ENCODE measurements at places on chromosomes 6 and 20.

- DNase-seq, result no peak
Measured at GRCh38 chr6:156438350-156438923, 338.7 kb upstream of the ARID1B start.

DNA sequence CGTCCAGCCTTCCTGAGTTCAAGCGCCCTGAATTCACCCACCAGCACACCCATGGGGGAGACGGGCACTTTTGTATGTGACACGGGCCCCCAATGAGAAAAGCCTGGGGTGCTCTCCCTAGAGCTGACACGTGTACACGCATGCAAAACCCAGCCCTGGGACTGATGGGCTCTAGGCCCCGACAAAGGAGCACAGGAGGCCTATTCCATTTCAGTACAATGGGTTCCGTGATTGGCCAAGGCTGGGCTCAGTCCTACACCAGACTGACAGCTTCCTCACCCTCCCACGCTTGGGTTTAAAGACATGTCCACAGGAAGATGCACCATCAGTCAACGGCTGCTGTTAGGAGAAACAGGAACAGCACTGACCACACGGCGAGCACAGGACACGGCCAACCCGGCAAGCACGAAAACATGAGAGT is 8.8 kb downstream of the ZBTB46 start:
- no peak for DNase-seq

GRCh38 chr6:17972074-17972952 is 15.1 kb downstream of the KIF13A start:
- no peak for DNase-seq

DNA sequence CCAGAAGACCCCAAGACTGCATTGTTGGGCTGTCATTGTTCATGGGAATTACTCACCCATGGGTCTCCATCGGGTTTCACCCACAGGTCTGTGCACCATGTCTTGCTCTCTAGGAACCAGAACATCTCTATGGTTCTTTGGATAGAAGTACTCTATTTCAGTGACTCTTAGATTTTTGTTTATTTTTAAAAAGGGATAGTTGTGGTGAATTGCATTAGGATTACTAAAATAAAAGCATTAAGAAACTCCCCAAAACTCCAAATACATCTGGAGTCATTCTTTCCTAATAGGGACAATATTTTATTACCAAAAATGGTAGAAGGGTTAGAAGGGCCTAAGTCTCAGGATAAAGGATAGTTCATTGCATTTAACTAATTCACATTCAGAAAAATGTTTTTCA is 166.9 kb upstream of the TNFAIP3 start:
- DNase-seq, result no peak

DNA sequence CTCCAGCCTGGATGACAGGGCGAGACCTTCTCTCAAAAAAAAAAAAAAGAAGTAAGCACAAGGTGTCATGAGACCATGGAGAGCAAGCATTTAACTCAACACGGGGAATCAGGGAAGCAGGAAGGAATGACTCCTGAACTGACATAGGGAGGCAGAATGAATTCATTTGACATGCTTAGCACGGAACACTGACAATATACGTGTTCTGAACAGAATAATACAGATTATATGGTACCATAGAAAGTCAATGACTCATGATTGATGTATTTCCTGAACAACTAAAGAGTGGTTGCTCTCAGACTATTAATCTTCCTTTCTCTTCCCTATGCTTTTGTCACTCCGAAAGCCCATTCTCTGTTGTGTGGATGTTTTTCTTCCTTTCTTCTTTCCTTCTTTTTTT is 20.7 kb upstream of the ASIP start:
- peak; percentile 23 for DNase-seq

- no peak for DNase-seq
Measured at GRCh38 chr6:37942606-37943376, 123.3 kb downstream of the ZFAND3 start.

DNA sequence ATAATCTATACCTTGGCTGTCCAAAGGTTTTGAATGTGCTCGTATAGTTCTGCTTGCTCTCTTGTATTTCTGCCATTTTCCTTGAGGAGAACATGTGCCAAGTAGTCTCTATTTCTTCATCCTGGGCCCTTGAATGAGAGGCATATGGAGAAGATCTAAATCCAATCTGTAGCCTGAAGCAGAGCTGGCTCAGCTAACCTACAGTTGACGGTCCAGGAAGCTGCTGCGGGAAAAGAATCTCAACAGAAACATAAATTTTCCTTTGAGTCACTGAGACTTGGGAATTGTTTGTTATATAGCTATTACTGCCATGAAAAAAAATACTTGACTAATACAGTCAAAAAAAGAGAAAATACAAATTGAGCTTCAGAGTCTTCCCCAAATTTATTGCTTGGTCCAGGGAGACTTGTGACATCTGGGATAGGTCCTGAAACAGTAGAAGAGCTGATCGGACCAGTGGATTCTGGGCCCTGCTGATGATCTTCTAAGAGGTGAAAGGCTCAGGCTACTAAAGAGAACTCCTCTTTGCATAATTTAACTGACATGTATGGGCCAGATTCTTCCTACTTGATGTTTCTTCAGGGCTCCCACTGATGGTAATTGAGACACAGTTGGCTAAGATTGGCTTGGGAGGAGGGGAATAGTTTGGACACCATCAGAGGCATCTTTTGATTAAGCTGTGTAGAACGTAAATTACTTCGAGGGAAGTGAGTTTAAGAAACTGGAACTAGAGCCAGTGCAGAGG is 29.9 kb upstream of the PLCB4 start:
- no peak for DNase-seq

GRCh38 chr6:148747471-148748165 is 788 bp downstream of the UST start:
- peak; percentile 14 for DNase-seq

DNA sequence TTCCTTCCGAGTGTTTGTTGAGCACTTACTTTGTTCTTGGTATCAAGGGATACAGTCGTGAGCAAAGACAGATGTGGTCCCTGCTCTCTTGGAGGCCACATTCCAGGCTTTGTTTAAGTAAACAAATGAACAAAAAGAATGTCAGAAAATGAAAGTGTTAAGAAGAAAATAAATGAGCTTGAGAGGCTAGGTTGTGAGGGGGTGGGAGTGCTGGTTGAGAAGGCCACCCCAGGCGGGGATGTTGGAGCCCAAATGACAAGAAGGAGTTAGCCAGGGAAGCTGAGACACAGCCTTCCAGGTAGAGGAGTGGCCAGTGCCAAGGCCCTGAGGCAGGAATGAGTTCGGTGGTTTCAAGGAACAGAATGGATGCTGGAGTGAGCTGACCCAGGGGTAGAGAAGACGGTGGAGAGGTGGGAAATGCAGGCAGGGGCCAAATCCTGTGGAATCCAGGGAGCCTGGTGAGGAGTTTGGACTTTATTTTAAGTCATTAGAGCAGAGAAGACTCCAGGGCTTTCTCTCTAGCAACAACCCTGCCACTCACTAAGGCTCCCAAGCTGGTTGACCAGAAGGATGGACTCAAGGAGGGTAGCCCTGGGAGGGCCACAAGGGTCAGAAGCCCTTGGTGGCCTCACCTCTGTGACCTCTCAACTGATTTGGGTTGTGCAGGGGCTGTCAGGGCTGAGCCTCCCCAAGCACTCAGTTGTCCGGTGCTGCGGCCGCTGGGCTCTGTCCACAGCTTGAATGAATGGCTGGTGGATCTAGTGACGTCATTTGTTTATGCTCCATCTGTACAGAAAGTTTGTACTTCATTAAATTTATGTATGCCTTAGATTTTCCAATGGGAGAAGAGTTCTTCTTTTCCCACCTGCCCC is 66.0 kb upstream of the STX16 start:
- DNase-seq, result no peak

GRCh38 chr6:146598772-146599405 is at the start of gene ADGB:
TSS of gene ADGB (plus strand) at chr6:146598972. CDS start at chr6:146599041, 69 bp downstream.
- no peak for DNase-seq

DNA sequence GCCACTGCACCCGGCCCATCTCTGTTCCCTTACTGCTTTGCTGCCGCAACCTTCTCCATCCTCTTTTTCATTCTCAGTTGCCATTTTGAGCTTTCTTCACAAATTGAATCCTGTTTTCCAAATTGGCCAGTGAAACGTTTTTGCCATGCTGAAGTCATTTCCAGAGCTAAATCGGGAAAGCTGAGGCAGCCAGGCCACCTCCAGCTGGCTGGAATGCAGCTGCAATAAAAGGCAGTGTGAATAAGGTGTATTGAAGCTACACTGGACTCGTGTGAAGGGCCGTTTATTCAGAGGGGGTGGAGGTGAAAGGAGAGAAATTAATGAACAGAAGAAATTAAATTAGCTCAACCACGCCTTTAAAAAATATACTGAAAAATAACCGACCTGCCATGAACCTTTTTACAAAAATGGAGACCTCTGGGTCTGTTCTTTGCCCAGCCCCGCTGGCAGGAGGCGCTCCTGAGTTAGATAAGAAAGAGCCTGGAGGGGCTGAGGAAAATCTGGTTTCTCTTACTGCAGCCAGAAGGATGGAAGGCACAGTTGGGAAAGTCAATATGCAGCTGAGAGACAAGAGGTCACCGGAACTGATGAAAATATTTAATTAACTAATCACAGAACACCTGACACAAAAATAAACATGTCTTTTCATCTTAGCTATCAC is 283.9 kb downstream of the FOXC1 start:
- no peak for DNase-seq

All from RCC 7860 (cell line).